WTC11 (cell line): ENCODE measurements at places on chromosomes 11 and 22.

DNA sequence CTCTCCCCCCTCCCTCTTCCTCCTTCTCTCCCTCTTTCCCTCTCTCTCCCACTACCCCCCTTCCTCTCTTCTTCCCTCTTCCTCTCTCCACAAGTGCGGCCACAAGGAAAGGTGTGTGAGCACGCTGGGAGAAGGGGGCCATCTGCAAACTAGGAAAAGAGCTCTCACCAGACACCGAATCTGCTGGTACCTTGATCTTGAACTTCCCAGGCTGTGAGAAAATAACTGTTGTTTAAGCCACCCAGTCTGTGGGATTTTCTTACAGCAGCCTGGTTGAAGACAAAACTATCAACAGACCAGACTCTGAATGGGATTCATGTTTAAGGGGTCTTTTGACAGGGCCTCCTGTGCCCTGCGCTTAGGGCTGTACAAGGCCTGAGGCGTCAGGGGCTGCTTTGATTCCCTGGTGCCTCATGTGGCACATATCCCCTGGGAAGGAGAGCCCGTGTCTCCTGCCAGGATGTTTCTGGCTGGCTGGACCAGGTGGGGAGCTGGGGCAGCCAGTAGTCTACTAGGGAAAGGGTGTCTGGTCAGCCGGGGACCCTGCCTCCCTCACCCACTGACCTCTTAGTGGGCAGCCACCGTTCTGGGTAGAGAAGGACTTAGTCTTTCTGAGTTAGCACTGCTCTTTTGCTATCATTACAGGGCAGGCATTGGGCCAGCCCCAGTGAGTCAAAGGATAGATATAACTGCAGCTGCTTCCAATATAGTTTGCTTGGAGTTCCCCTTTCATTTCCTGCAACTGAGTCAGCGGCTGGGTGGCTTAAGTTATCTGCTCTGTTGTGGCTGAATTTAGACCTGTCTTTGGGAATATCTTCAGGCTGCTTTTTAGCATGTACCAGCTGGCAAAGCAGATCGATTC, 6.2 kb downstream of the PANX1 start:
- no peak for DNase-seq

DNA sequence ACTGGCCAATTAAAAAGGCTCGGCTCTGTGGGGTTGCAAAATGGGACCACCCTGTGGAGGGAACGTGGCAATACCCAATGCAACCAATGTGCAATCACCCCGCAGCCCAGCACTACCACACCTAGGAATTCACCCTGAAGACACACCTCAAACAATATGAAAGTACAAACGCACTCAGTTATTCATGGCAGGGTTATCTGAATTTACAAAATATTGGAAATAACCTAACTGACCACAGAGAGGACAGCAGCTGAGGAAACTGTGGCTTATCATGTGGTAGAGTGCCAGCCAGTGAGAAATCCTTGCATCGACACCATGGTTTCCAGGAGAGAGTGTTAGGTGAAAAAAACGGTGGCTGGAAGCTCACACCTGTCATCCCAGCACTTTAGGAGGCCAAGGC, 18.7 kb downstream of the ALG12 start:
- no peak for DNase-seq

- no peak for DNase-seq
Observed at GRCh38 chr22:38761202-38762162, 5.7 kb upstream of the SUN2 start.

- no peak for DNase-seq
Observed at GRCh38 chr11:70490723-70491558, 92.6 kb downstream of the CTTN start.

- DNase-seq: no peak
Observed at GRCh38 chr11:17159441-17159840, 48.3 kb downstream of the PIK3C2A start.

DNA sequence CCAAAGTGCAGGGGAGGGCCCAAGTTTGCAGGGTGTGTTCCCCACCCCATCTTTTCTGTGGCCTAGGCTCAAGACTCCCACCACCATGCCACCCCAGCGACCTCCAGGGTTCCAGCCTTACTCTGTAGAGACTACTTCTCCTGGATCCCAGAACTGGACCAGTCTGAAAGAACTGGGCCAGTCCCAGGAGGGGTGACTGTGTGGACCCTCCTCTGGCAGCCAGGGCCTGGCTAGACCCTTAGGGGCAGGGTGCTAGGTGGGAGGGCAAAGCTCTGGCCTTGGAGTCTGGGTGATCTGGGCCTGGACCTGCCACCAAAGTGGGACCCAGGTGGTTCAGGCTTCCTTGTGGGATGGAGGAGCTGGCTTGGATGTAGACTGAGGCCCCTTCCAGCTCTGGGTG, 41.8 kb upstream of the ACCSL start:
- DNase-seq: no peak

DNA sequence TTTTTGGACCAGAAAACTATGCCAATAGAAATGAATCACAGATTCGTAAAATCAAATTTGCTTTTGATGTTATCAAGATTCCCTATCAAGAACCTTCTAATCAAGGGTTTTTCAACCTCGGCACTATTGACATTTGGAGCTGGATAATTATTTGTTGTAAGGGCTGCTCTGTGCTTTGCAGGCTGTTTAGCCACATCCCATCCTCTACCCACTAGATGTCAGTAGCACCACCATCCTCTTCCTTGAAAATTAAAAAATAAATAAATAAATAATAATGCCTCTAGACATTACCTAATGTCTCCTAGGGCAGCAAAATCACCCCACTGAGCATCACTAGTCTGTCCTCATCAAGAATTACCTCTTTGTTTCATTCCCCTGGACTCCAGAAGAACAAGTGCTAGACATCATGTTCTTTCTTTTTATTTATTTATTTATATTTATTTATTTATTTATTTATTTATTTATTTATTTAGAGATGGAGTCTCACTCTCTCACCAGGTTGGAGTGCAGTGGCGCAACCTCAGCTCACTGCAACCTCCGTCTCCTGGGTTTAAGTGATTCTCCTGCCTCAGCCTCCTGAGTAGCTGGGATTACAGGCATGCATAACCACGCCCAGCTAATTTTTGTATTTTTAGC, 744.7 kb downstream of the KCNA4 start:
- no peak for DNase-seq

DNA sequence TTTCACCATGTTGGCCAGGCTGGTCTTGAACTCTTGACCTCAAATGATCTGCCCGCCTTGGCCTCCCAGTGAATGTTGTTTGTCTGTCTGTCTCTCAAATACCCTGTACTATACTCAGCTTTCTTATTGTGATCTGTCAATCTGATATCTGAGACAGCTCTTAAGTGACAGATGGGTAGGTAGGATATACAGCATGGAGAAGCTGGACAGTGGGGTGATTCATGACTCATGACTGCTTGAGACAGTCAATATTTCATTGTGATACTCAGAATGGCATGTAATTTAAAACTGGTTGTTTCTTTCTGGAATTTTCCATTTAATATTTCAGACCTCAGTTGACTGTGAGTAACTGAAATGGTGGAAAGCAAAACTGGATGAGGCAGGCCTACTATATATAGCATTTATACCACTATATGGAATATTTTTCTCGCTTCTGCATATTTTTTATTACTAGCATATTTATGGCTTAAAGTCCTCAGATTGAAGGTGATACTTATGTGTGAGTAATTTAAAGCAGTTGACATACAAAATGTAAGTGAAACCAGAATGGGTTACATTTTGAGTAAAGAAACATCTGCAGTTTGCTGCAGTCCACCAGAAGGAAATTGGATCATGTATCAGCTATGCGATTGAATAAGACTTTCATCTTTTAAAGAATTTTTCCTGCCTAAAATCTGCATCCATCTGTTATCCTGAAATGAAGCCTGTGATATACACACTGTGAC, 22.3 kb downstream of the ARHGAP42 start:
- DNase-seq: no peak

- DNase-seq: no peak
Observed at GRCh38 chr11:27971171-27971570, 136.8 kb downstream of the KIF18A start.

DNA sequence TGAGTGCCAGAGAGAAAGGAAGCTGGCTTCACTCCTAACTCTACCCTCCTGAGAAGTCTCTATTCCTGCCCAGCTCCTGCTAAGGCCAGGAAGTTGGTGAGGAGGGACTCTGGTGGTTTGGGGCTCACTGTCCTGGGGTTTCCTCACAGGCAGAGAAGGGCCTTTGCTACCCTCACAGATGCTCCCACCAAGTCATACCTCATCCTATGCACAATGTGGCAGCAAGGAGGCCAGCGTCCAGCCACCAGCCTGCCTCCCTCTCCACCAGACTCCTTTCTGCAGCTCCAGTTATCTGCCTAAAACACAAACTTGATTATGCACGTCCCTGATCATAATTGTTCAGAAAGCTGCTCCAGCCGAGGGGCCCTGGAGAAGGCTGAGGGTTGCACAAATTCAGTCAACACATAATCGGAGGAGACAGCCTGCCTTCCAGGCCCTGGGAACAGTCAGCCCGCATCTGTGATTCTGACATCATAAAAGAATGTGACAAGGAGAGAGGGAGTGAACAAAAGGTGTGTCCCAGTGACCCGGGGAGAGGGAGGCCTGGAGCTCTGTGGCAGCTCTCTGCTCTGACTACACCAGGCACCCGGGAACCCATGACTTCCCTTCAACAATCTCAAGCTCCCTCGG, 28.8 kb downstream of the DKK3 start:
- no peak for DNase-seq

DNA sequence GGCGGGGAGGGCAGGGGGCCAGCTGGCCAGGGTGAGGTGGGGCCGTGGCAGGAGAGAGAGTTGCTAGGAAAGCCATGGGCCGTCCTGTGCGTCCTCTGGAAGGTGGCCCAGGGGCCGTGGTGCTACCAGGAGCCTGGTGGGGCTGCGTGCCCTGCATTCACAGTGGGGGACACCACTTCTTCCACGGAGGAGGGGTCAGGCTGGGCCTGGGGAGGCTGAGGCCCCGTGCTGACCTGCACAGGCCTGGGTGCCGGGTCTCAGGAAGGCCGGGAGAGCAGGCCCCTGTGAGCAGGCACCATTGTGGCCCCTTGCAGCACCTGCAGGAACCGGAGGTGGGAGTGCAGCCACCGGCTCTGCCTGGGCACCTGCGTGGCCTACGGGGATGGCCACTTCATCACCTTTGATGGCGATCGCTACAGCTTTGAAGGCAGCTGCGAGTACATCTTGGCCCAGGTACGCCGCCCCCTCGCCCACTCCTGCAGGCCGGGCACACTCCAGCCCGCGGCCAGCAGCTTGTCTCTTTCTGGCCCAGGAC, 12.0 kb downstream of the MUC5B start:
- DNase-seq: no peak

DNA sequence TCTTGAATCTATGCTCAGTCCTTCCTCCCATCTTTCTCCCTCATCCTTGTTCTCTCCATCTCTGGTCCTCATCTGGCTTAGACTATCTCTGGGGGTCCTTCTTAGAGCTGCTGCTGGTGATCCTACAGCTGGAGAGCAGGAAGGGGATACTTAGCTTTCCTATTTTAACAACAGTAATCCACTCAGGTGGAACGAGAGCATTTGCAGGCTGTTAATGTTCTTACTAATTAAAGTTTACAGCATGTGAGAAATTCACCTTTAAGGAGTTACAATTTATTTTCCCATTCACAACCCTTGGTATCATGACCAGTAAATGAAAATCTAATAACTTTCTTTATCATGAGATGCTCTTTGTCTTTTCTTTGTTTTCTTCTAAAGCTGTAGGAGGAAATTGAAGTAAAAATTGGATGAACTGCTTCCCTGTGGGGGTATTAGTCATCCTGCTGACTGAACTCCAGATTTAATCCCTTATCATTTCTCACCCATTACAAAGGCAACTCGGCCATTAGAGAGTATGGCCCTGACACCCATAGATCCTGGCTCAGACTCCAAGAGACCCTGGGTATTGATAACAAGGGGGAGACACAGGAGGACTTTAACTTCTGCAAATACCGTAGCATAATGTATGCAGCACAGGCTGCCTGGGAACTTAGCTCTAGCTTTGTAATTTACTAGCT, 37.6 kb upstream of the MTNR1B start:
- no peak for DNase-seq

- no peak for DNase-seq
Observed at GRCh38 chr11:115874843-115875242, 370.6 kb upstream of the CADM1 start.

DNA sequence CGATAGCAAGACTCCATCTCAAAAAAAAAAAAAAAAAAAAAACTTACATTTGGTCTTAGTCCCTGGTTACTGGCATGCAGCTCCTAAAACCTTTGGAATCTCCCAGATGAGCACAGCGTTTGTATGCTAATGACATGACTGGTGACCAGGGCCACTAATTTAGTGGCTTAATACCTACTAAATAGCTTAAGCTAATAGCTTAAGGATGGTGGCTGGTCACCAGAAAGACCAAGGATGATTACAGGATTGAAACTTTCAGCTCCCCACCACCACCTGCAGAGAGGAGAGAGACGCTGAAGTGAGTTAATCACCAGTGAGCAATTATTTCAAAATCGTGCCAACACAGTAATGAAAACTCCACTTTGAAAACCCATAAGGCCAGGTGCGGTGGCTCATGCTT, 37.1 kb downstream of the DENND5A start:
- DNase-seq: no peak

DNA sequence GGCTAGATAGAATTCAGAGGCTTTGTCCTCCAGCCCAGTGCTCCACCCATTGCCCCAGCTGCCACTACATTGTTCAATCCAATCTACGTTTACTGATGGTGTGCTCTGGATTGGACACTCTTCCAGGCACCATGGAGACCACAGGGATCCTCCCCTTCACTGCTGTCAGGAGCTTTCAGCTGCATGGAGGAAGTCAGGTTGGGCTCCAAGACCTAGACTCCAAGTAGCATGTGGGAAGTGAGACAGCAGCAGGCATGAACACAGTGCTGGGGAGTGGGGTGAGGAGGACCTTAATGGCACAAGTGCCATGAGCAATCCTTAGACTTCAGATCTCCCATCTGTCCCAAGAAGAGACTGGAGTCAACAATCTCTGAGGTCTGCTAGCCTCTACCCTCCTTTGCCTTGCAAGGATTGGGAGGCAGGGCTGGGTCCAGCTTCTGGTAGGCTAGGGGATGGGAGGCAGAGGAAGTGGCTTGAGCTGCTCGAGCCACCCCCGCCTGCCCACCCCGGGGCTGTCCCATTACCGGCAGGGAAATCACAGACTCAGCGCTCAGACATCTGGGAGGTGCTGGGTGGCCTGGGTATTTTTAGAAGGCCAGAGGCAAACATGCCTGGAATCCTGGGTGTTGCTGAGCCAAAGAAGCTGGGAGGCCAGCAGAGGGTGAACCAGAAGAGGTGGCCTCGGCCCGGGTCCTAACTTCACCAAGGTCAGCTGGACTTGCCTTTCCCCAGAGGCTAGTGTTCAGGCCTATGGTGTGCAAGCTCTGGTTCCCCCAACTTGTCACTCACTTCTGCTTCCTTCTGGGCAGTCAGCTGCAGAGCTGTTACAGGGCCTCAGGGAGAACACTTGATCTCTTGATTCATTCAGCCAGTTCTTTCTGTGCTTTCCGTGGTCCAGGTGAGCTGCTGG, 15.2 kb upstream of the FCHSD2 start:
- no peak for DNase-seq

DNA sequence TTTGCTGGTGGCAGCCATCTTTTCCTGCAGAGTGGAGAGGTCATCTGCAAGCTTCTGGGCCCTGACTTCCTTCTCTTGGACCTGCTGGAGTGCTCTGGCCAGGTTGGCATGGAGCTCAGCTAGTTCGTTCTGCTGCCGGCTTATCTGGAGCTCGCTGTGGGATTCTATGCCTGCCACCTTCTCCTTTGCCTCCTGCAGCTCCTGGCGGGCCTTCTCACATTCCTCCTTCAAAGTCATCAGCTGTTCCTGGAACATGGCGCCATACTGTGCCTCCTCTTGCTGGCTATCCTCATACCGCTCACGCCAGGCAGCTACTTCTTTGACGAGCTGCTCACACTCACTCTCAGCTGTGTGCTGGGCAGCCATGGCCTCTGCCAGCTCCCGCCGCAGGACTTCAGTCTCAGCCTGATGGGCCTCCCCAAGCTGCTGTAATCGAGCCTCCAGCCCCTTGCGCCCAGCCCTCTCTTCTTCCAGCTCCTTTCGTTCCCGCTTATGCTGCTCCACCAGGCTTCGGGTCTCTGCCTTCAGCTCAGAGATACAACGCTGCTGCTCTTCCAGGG, 16.1 kb downstream of the IL18BP start:
- no peak for DNase-seq
